ENCODE measurements at places on chromosomes 1 and 21. TPM values are rescaled to one million over a fixed set of nuclear protein-coding genes. Genes with fewer than 3 reads are reported as not detected.

The FTCD gene
- not detected for total RNA-seq

The OR14K1 gene
- total RNA-seq, result not detected

DNA sequence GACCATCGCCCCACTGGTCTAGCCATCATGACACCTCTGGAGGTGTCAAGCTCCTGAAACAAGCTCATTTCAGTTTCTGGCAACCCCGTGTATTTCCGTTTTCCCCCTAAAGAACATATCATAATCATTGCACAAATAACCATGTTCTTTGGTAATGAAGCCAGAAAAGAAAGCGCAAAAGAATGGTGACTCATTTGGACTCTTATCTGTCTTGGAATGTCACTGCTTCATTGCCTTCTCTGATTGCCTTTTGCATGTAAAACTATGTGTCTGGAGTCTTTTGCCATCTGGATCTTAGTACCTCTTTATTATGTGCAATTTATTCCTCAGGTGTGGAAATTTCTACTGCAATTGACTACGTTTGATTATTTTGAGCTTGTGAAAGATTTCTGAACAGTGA is 110.5 kb downstream of the COLGALT2 start:
- no peak for DNase-seq

GRCh38 chr1:51009381-51009780 is 39.3 kb downstream of the CDKN2C start:
- DNase-seq, result no peak

GRCh38 chr1:10528066-10529014 is 53.6 kb downstream of the PEX14 start:
- DNase-seq, result no peak

- DNase-seq, result no peak
These were observed 169.8 kb downstream of the C1orf21 start for GRCh38 chr1:184556665-184557064.

DNA sequence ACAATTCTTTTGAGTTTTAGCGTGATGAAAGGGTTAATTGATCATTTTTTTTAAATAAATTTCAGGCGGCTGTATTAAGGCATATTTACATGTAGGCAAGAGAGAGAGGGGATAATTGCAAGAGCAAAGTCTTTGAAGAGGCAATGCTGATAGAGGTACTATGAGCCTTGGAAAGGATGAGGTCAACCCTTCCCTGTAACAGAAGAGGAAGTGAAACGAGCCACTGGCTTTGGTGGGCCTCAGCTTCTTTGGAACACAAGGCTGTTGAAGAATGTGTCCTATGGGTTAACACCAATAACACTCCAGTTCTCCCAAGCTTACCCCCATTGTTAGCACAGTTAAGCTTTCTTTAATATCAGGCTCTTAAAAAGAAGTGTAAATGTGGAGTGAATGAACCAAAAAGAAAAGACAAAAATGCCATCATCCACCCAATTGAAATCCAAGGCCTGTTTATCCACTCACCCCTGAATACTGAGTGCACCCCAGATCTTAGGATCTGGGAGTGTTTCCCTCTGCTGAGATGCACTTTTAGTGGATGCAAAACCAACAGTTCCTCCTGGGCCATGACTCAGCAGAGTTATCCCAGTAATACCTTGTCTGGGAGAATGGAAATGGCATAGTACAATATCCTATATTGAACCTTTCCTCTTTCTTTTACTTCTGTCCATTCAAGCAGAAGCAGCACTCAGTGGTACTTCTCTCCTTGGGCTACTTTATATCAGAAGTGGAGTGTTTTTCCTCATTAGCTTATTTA is 216.4 kb downstream of the SLC44A5 start:
- no peak for DNase-seq

DNA sequence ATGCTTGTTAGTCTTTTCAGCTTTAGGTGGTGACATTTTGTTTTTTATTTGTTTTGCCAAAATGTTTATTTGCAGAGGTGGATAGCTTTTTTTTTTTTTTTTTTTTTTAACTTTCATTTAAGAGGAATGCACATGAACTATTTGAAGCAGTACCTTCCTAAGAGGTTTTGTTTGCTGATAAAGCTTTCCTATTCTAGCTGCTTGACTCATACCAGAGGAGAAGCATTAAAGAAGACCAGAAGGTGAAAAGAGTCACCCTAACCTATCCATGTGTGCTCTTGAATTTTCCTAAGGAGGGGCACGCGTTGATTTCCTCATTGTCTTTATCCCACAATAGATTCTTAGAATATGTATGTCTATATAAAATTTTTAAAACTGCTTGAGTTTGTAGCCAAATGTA is 57.7 kb downstream of the PRDM2 start:
- DNase-seq, result no peak

- DNase-seq, result no peak
These were observed 15.6 kb downstream of the TPM3 start for GRCh38 chr1:154176337-154176736.

GRCh38 chr1:168476588-168477385 is 67.0 kb downstream of the XCL2 start:
- DNase-seq, result no peak

DNA sequence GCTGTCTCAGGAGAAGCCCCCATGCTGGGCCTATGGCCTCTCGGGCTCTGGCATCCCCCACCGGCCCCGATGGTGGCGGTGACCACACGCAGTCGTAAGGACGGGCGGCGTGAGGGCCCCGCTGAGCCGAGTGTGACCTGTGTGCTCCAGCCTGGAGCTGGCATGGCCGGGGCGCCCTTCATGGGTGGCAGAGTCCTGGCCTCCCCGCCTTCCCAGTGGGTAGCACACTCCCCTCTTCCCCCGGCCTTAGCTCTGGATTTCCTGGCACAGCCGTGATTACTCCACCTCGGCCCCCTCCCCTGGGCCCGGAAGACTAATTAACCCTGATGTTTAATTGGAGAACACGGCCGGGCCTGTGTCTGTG is 44.6 kb downstream of the SLX9 start:
- DNase-seq, result no peak

- DNase-seq, result peak; percentile 84
These were observed 21.9 kb upstream of the PIK3CD start for GRCh38 chr1:9629445-9630201.

- DNase-seq, result no peak
These were observed 21.7 kb upstream of the LSS start for GRCh38 chr21:46250146-46250725.

Measured in activated CD4-positive, alpha-beta memory T cell treated with anti-CD3 and anti-CD28 coated beads, Interleukin-2, amount 10 ng/mL, durations not matched to agents 7 days and 5 days (primary cell).